ENCODE measurements at places on chromosomes 1 and 21. TPM values are rescaled to one million over a fixed set of nuclear protein-coding genes. Genes with fewer than 3 reads are reported as not detected.
A peak's percentile ranks its signal among the peaks of the same experiment; 100 is the strongest.

The GLIS1 gene
- 0.18 TPM for total RNA-seq

The PRRX1 gene
- total RNA-seq, result 0.31 TPM

The HLCS gene
- 9.3 TPM for total RNA-seq

DNA sequence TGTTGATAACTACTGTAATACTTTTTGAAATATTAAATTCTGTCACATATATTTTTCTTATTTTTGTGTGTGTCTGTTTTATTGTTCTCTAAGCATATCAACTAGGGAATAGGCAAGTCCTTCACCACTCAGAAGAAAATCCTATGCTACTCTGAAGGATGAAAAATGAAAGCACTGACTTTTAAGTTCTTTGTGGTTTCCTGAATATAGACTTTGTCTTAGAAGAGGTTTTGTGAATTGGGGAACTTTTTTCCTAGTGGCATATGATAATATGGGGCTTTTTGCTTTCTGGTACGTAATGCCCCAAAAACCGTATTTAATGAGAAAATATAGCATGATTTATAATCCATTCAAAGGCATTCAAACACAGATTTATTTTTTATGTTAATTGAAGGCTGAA lies 136.0 kb downstream of the SNX7 start:
- DNase-seq, result no peak

GRCh38 chr1:161771161-161771560 lies 5.0 kb downstream of the ATF6 start:
- no peak for DNase-seq

- peak; percentile 29 for DNase-seq
Measured at GRCh38 chr1:151934048-151934493, 24.8 kb upstream of the THEM4 start.

All from WTC11 (cell line).